ENCODE measurements at places on chromosomes 3 and 15.

DNA sequence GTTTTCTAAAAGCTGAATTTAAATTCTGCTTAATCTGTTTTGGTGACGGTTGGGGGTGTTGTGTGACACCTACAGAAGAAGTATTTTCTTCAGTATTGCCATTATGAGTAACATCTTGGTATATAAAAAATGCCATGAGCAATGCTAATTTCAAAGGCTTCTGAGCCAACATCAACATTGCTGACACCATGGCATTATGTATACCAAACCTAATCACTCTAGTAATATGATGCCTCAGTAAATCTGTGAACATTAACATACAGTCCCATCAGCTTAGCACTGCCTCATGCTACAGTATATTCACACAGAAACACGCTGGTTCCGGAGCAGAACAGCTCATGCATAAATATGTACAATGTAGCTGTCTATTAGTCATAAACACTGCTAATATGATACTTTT, 75.8 kb downstream of the ZPLD1 start:
- DNase-seq: no peak

- DNase-seq: no peak
Measured at GRCh38 chr3:138089091-138089490, 26.3 kb downstream of the DZIP1L start.

- DNase-seq: no peak
Measured at GRCh38 chr3:123287962-123288302, 86.2 kb downstream of the SEC22A start.

DNA sequence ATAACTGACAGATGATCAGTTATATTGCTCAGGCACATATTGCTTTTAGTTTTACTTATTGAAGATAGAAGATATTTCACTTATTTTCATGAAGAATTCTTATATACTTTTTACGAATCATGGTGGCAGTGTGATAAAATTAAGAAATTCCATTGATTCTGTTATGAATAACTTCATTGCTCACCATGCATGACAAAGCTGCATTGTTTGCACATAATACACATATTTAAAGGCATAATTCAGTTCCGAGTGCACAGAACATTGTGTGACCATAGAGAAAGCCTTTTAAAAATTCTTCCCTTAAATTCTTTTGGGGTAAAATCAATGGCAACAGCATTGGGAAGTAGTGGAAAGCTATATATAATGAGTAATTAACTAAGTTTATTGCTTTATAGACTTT, 82.5 kb upstream of the NAALADL2 start:
- no peak for DNase-seq

DNA sequence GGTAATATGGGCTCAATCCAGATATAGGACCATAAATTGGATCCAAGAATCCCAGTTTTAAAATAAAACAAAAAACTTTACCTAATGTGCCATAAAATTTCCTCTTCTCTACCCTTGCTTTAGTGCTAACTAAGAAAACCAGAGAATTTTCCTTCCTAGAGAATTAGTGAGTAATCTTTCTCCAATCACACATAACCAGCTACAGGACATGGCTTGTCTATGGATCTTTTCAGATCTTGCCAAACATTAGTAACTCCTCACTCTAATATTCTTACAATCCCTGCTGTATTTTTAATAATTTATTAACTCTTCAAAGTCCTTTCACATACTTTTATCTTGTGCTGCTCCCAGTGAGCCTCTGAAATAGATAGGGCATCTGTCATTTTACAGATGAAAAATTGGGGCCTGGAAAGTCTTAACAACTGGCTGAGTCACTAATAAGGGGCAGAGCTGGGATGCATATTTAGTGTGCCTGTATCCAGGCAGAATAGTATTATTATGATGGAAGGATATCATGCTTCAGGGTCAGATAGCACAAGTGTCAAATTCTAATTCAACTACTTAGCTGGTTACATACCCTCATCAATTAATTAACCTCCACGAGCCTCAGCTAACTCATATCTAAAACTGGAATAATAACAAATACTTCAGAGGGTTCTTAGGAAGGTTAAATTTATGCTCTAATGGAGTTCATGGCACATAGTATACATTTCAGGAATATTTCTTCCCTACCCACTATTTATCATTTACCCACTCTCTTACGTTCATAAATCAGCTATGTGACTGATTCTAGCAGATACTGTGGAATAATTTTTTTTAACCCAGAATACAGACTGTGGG, 5.6 kb downstream of the ZBED2 start:
- DNase-seq: no peak

DNA sequence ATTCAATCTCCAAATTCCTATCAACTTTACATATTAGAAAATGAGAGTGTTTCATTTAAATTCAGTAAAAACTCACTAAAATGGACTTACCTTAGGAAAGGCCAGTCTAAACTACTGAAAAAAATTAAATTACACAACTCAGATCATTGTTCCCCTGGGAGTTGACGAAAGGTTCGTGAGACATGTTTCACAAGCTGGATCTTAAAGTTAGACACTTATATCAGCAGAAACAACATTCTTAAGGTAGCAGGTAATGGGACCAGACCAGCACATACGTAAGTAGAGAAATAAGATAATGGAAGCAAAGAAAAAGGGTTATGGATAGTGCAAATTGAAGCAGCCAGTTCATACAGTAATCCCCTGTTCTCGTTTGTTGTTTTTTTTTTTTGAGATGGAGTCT, 8.9 kb downstream of the RFX7 start:
- no peak for DNase-seq

DNA sequence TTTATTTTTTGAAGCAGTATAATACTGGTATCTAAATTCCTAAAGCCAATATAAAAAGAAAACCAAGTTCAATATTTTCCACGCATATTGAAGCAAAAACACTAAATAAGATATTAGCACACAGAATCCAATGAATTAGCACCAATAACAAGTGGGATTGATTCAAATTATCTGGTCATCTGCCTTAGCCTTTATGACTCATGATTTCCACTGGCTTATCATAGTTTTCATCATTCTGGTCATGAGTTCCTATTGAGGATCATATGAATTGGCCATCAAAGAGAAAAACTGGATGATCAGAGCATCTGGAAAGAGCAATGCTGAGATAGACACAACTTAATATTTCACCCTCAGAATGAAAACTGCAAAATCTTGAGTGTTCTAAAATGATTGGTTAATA, 809.9 kb downstream of the MCTP2 start:
- DNase-seq: no peak

- DNase-seq: no peak
Measured at GRCh38 chr15:43302205-43302817, 28.1 kb downstream of the LCMT2 start.

GRCh38 chr3:4426782-4427344, 40.2 kb downstream of the SUMF1 start:
- DNase-seq: peak; percentile 92

- DNase-seq: peak; percentile 56
Measured at GRCh38 chr3:125110016-125110875, 54.4 kb upstream of the HEG1 start.

- DNase-seq: no peak
Measured at GRCh38 chr15:28271697-28272260, 50.2 kb downstream of the HERC2 start.

DNA sequence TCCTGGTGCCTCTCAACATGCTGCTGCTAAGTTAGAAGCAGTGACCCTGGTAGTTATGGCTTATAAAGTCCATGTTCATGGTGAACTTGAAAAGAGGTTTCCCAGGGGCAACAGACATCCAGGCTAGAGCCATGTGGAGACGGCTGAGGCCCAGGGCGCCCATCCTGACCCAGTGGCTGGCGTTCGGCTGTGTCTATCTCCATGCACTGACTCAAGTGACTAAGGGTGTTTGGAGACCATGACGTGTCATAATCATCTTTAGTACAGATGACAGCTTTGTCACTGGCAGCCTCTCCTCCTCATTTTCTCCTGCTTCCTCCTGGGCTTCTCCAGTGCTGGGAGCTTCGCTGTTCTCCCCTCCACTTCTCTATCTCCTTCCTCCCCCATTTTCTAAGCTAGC, 287.4 kb upstream of the LYSMD4 start:
- no peak for DNase-seq

DNA sequence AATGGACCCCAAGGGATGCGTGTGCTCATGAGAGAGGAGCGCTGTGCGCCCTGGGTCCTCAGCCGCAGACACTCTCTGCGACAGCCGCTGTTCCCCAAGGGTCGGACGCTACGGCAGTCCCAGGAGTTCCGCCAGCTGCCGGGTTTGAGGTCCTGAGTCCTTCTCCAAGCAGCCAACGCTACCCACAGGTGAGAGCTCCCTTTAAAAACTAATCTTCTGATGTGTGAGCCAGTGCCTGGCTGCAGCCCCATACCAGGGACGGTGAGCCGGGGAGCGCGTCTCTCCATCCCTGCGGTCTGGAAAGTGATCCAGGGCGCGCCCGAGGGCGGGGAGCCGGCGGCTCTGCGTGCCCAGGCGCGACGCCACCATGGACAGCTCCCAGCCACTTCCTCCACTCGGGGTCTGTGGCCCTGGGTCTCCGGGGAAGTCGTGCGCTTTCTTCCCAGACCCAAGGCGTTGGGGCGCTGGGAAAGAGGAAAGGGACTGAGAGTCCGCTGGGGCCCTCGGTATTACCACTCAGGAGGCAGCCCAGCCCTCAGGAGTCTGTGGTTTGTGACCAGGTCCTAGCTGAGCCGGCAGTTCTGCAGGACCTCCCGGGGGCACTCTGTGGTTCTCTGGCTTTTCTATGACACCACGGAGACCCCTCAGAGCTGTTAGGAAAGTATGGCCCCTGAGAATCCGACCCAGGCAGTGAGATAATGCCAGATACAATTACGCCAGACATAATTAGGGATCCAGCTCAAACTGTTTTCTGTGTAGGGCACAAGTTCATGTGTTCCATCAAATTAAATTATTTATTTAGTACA, 1.4 kb downstream of the CEMIP start:
- DNase-seq: no peak

- no peak for DNase-seq
Measured at GRCh38 chr3:140207541-140207940, 272.6 kb downstream of the CLSTN2 start.

GRCh38 chr3:171135549-171135948, 109.0 kb upstream of the SLC2A2 start:
- no peak for DNase-seq

GRCh38 chr3:197514786-197515355, 40.9 kb downstream of the BDH1 start:
- DNase-seq: no peak

DNA sequence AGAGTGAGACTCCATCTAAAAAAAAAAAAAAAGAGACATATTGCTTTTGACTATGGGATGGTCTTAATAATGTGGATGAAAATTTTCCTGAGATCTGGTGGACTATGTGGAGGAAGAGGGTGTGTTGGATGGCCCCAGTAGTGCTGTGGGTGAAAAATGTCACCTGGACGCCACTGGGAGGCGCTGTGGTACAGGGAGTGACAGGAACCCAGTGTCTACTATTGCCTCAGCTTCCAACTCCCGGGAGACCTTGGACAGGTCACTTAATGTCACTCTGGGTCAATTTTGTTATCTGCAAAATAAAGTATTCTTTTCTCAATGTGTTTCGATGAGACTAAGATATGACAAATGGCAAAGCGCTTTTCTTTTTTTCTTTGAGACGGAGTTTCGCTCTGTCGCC, 27.7 kb upstream of the DCP1A start:
- no peak for DNase-seq

- DNase-seq: no peak
Measured at GRCh38 chr3:167481164-167481563, 7.3 kb upstream of the SERPINI2 start.

- no peak for DNase-seq
Measured at GRCh38 chr3:56833022-56833421, 31.3 kb upstream of the ARHGEF3 start.

DNA sequence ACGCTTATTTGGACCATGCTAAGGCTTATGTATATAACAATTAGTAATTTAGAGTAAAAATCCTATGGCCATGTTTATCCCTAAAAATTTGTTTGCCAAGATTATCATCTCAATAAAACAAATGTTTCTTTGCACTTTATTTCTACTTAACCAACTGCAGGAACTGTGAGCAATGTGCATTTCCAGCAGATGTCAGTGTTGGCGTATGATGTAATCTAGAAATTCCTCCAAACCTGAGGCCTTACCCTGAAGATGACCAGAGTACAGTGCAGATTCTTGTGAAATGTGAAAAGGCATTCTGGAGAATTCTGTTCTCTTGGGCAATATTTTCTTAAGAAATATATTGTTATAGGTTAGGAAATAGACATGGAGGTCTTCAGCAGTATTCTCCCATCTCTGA, 205.9 kb downstream of the MBNL1 start:
- DNase-seq: peak; percentile 45

DNA sequence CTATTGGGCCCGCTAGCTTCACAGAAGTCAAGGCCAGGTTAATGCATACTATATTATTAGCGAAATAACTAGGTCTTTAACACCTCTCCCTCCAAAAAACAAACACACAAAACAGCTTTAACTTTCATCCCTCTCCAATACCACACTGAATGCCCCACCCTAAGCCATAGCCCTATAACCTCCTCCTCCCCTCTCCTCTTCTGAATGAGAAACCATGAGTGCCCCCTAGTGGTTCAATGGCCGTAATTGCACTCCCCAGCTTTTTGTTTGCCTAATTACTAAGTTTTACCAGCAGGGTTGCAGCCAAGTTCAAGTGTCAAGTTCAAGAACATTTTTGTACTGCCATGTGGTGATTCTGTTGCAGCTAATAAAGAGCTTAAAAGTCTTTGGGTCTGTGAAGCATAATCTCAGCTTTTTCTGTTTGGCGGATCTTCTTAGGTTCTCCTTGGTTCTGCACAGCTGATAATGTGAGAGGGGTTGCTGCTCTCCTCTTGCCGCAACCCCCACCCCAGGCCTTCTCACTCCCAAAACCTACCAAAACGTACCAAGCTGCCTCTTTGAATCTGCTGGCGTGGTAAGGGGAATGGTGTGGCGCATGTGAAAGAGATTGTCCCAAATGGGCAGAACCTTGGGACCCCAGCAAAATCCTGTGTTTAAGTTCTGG, 57.9 kb downstream of the RPL22L1 start:
- DNase-seq: peak; percentile 91

DNA sequence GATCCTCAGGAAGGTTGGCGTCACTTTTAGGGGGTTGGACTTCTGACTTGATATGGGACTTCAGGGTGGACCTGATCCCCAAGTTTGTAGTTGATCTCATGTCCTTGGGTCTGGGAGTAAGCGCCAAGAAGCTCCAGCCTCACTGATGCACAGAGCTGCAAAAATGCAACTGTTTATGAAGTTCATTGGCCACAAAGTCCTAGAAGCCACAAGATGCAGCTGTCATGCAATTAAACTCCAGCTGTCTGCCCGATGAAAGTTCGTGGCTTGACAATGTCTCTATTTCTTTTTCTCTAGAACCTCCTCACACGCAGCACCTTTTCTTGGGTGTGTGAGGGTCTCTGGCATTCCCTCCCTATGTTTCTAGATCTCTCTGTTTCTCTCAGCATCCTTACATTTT, 9.2 kb upstream of the ACAN start:
- no peak for DNase-seq

GRCh38 chr3:183845090-183845489, 19.7 kb upstream of the MAP6D1 start:
- no peak for DNase-seq

All from smooth muscle cell of the brain vasculature (primary cell).